ENCODE measurements at places on chromosomes 5 and 9.
A peak's percentile ranks its signal among the peaks of the same experiment; 100 is the strongest.

DNA sequence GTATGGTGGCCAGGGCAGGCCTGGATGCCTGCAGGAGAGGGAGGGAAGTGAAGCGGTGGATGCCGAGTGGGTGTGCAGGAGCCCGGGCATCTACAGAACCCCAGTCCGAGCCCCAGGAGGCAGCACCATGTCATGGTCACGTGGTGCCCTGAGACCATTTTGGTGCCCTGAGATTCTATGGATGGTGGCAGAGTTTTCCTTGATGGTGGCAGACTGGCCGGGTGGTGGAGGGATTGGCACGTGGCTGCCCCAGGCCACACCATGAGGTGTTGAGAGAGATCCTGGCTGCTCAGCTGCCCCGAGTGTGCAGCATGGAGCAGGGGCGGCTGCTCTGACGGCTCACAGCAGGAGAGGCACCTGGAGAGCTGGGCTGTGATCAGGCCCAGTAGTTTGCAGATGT lies 52.3 kb downstream of the SYK start:
- DNase-seq = no peak

- DNase-seq = peak; percentile 30
Measured at GRCh38 chr5:36397901-36398536, 96.3 kb upstream of the RANBP3L start.

DNA sequence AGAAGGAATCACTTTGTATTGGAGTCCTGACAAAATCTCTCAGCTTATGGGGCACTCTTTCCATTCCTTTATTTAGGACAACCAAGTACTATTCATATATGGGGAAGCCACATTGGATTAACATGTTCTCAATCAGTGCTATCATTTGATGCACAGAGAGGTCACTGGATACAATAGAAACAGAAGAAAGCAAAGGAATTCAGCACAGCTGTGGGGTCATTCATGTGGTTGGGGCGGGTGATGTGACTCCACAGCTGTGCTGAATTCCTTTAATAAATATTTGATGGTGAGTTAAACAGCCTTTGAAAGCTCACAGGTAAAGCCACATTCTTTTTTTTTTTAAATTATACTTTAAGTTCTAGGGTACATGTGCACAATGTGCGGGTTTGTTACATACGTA lies 854 bp upstream of the TEX48 start:
- DNase-seq = no peak

DNA sequence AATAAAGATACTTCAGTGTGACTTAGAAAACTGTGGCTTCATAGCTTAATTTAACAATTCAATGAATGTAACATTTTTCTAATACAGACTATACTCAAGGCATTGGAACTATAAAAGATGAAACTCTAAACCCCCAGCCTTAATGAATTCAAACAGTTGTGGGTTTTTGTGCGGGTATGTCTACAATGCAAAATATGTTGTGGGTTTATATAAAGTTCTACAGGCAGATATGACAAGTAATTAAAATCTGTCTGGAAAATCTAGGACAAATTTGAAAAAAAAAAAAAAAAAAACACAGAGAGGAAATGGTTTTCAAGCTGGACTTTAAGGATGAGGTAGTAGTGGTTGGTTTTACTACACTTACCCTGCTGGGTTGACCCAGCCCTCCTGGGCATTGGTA lies 467.5 kb upstream of the TLE4 start:
- no peak for DNase-seq
